Stimulated activated CD8-positive, alpha-beta memory T cell treated with anti-CD3 and anti-CD28 coated beads, Interleukin-4, amount 100 ng/mL, for 4 hours (primary cell): ENCODE measurements at places on chromosomes 7 and 10.

DNA sequence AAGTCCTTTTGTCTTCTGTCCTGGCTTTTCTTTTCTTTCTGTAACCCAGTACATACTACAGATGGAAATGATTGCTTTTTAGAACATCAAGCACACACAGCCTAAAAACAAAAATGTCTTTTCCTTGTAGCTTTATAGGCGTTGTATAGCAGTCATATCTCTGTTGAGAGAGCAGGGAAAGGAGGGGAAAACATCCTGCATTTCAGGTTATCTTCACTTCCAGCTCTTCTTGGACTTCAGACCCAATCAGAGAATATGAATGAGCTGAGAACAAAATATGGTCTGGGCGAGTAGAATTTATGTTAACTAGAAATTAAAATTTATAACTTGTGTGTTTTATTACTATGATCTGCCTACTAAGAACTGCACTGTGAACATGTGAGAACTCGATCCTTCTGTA lies 14.7 kb downstream of the TMEM60 start:
- DNase-seq = no peak

- no peak for DNase-seq
Observed at GRCh38 chr7:151345576-151346469, 4.2 kb downstream of the NUB1 start.

- no peak for DNase-seq
Observed at GRCh38 chr7:98250789-98251188, 1.2 kb downstream of the TECPR1 start.

GRCh38 chr10:84990713-84991112 lies 662.3 kb downstream of the CCSER2 start:
- no peak for DNase-seq

GRCh38 chr7:142854372-142855113 lies at the start of gene EPHB6:
EPHB6 (plus strand) TSS chr7:142855076; CDS start chr7:142863228, 8,152 bp downstream.
- DNase-seq = no peak

DNA sequence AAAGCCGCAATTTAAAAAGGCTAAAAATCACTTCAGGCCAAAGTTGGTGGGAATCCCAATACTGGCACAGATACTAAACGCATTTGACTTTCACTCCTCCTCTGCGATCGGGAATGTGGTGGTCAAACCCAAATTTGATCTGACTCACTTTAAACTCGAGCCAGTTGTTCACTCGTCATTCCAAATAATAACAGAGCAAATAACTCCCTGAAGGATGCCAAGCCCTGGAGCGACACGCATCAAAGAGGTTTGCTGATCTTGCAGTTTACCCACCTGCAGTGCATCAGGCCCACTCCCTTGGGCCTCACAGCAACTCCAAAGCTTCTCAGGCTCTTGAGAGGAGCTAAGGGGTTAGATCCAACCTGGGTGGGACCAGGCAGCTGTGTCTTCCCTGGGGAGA lies 12.2 kb downstream of the PTN start:
- DNase-seq = no peak

- no peak for DNase-seq
Observed at GRCh38 chr7:157011333-157012112, 1.1 kb upstream of the MNX1 start.

DNA sequence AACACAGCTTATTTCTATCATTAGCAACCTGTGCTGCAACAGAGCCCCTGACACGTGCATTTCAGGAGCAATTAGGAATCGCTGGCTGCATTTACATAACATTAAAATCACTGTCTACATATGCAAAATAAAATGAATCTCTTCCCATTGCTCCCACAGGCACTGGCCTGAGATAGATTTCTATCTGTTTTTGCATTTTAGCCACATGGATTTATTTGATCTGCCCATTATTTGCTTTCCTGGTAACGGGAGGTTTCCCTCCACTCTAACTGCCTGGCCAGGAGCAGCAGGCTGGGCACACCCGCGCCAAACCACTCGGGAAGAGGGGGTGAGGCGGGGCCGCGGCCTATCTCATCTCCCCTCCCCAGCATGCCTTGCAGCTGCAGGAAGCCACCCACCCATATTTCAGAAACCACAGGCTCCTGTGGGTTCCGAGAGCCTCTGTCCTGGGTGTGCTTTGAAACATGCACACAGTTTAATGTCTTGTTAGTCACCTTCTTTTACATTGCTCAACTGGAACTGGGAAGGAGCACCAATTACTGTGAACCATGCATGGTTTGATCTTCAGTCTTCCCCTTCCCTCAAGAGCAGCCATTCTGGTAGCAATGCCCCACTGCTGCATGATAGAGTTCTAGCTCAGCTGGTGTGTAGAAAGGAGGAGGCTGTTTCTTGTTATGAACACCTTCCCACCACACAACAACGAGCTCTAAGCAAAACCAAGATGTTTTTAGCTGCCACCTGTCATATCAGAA lies 37.7 kb upstream of the IKZF1 start:
- DNase-seq = peak; percentile 69

DNA sequence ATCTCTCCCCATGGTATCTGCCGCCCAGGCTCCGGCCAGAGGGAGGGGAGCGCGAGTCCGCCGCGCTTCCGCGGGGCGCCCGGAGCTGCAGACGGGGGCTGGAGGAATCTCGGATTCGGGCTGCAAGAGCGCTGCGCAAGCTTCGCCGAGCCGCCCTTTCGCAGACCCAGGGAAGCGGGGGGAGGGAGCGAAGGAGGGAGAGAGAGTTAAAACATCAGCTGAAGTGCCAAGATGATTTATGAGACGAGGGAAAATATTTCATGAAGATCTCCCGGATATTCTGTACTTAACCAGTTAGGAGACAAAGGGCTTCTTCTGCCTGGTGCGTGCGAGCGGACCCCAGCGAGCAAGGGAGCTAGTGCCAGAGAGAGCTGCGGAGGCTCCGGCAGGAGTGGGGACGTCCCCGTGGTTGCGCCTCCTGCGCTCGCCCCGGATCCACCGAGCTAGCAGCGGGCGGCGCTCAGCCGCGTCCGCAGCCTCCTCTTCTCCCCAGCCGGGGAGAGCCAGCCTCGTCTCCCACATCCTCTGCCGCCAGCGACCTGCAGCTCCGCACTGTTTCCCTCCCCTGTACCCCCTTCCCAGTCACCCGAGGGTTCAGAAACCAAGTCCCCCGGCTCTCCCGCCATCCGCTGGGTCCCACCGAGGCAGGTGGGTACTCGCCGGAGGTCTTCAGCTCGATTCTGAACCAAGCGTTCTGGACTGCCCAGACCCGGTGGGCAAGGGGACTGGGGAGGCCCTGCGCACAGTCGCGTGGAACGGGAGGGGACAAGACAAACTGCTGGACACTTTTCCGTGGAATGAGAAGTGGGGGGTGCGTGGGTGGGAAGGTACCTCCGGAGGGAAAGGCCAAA lies 1.0 kb upstream of the PAX2 start:
- DNase-seq = no peak

GRCh38 chr7:4302203-4302905 lies 379.7 kb upstream of the FOXK1 start:
- DNase-seq = no peak
